ENCODE measurements at places on chromosomes 7 and 10.

DNA sequence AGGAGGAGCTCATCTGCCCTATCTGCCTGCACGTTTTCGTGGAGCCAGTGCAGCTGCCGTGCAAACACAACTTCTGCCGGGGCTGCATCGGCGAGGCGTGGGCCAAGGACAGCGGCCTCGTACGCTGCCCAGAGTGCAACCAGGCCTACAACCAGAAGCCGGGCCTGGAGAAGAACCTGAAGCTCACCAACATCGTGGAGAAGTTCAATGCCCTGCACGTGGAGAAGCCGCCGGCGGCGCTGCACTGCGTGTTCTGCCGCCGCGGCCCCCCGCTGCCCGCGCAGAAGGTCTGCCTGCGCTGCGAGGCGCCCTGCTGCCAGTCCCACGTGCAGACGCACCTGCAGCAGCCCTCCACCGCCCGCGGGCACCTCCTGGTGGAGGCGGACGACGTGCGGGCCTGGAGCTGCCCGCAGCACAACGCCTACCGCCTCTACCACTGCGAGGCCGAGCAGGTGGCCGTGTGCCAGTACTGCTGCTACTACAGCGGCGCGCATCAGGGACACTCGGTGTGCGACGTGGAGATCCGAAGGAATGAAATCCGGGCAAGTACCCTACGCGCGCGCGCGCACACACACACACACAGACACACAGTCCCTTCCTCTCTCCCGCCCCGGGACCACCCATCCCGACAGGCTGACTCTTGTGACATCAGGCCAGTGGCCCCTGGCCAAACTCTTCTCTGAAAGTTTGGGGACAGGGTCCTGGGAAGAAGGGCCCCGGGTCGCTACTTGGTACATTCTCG is 538 bp downstream of the TRIM8 start:
- DNase-seq, result peak; percentile 78

- no peak for DNase-seq
Observed at GRCh38 chr10:10780746-10781145, 236.9 kb upstream of the CELF2 start.

DNA sequence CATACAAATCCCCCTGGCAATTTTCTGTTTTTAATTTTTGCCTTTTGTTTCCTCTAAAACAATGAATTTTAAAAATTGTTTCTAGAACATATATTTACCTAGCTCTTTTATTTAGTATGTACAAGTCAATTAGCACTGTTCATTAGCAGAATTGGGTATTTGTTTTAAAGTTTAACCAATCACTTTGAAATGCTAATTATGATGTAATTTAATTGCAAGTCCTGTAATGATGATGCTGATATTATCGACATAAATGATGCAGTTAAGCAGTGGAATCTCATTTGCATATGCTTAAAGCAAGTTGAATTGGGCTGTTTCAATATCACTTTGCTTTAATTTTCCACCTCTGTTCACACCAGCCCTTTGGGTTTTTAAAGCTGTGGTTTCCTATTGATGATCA is 2.7 kb downstream of the FOXP2 start:
- DNase-seq, result no peak

- no peak for DNase-seq
Observed at GRCh38 chr7:156152390-156152789, 340.1 kb upstream of the SHH start.

GRCh38 chr10:93596539-93596938 is 4.5 kb downstream of the RBP4 start:
- DNase-seq, result no peak

- DNase-seq, result no peak
Observed at GRCh38 chr10:36194276-36194675, 552.2 kb upstream of the FZD8 start.

- no peak for DNase-seq
Observed at GRCh38 chr10:37948210-37948609, 28.2 kb downstream of the ZNF25 start.

DNA sequence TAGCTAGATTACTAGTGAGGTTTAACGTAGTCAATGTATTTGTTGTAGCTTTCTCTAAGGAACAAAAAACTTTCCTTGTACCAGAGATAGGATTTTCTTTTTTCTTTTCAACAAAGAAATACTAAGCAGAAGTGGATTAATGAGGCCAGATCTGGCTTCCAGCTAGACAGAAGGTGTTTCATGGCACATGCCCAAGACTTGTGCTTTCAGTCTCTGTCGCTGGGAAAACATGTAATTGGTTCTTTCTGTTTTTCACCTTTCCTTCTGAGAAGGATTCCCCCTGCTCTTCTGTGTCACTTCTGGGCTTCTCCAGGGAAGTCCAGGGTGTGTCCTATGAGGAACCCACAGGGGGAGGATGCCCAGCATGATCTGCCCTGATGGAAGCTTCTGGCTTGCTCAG is 492.2 kb downstream of the CCSER2 start:
- DNase-seq, result no peak
